ENCODE measurements at places on chromosomes 13 and 19. TPM values are rescaled to one million over a fixed set of nuclear protein-coding genes. Genes with fewer than 3 reads are reported as not detected.

The CGB5 gene
- not detected for total RNA-seq

- no peak for DNase-seq
Observed at GRCh38 chr13:50646070-50646469, 197.4 kb downstream of the DLEU7 start.

The NEK5 gene
- total RNA-seq = not detected

The CDC42EP5 gene
- not detected for total RNA-seq

The EHD2 gene
- total RNA-seq = 0.25 TPM

DNA sequence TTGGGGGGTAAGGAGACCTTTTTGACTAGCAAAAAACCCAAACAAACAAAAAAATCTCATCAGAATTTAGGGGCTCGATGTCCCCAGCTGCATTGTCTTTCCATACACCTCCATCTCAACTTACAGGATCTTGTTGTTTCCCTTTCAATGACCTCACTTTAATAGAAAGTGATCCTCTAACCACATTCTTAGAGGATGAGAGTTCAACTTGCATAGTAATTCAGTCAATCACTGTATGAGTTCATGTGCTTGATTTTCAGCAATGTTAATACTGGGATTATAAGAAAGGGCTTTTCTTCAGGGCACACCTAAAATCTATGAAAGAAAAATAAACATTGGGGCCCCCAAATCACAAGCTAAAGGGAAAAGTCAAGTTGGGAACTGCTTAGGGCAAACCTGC lies 1512.0 kb downstream of the SLITRK1 start:
- no peak for DNase-seq

- DNase-seq = no peak
Observed at GRCh38 chr13:25310891-25311290, 9.5 kb downstream of the NUP58 start.

The NCAN gene
- not detected for total RNA-seq

The ZSCAN4 gene
- total RNA-seq = not detected

DNA sequence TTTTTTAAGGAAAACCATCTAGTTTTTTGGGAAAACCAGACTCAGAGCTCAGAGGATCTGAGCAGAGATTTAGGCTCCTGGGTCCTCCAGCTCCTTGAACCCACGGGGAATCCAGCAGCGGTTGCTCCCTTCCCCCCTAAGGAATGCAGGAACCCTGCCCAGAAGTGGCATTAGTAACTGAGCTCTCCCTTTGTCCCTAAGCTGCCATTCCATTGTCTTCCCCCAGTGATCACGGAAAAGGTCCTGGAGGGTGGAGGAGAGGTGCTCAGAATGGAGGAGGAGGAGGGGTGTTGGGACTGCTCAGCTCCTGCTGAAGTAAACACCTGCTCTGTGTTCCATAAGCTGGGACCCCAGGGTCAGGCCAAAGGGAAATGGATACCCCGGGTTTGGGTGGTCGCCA lies 16.8 kb upstream of the OR1M1 start:
- DNase-seq = no peak
